ENCODE measurements at places on chromosomes 7 and 10. TPM values are rescaled to one million over a fixed set of nuclear protein-coding genes. Genes with fewer than 3 reads are reported as not detected.

GRCh38 chr7:80707318-80707717 is 68.9 kb downstream of the CD36 start:
- DNase-seq = no peak

GRCh38 chr10:107577221-107577620 is 412.7 kb upstream of the SORCS1 start:
- no peak for DNase-seq

DNA sequence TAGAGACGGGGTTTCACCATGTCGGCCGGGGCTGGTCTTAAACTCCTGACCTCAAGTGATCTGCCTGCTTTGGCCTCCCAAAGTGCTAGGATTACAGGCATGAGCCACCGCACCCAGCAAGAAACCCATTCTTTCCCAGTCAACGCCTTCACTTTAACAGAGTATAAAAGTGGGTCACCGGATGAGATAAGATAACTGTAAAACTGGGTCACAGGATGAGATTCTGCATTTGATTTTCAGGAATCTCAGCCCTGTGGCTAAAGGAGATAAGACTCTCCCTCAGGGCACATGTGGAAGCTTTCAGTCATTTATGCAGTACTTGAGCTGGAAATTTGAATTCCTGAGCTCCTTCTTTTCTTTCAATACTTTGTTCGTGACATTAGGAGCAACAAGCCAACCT is 70.8 kb downstream of the LRRC17 start:
- no peak for DNase-seq

The CDH23 gene
- total RNA-seq = 9.1 TPM

The TCTN3 gene
- total RNA-seq = 14.9 TPM

The SORCS1 gene
- total RNA-seq = 3.6 TPM

The BICC1 gene
- 1.9 TPM for total RNA-seq
